Effector memory CD8-positive, alpha-beta T cell (primary cell): ENCODE measurements at places on chromosomes 3 and 15.
A peak's percentile ranks its signal among the peaks of the same experiment; 100 is the strongest.

DNA sequence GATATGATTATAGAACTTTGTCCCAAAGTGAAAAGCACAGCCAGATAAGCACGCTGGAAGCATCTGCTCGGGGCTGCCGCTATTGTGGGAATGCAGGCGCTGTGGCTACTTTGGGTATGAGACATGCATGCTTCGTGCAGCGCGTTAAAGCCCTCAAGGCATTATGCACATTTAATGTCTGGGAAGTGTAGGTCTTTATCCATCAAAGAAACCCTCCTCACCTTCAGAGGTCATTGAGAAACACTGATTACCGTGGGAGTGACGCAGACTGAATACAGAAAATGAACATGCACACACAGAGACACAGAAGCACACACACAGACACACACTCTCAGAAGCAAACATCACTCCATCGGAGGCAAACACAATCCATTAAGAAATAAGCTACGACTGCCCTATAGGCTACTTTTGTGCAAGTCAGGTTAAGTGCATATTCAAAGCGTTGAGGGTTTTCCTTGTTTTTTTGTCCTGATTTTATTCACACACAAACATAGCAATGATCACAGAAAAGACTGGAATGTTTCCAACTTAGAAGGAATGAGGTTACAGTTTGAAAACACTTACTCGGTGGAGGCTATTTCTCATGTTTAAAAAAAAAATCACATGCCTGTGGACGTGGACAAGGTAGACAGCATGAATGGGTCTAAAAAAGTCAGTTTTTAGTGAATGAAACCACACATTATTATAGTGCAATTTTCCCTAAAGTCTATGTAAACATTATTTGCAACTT is 68.5 kb downstream of the PLCH1 start:
- no peak for DNase-seq

DNA sequence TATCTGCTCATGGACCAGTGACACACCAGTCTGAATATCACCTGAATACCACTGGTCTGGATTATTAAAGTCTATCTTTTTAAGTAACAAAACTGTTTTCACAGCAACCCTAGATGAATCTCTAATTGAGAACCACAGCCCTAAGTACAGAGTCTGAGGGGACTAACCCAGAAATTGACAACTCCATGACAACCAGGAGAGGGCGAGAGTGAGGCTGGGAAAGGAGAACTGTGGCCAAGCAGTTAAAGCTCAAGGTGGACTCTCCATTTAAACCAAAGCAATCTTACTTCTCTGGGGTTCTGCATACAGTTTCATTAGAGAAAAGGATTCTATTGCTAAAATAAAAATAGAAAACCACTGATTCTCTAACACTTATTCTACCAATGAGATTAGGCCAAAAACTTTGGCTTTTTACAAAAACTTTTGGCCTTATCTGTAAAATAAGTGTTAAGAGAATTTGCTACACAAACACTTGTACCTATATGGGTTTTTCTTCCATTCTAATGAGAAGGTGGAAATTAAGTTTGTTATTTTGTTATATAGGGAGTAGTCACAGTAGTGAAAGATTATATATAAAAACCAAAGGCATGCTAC is 11.4 kb downstream of the NEK10 start:
- DNase-seq, result peak; percentile 63

DNA sequence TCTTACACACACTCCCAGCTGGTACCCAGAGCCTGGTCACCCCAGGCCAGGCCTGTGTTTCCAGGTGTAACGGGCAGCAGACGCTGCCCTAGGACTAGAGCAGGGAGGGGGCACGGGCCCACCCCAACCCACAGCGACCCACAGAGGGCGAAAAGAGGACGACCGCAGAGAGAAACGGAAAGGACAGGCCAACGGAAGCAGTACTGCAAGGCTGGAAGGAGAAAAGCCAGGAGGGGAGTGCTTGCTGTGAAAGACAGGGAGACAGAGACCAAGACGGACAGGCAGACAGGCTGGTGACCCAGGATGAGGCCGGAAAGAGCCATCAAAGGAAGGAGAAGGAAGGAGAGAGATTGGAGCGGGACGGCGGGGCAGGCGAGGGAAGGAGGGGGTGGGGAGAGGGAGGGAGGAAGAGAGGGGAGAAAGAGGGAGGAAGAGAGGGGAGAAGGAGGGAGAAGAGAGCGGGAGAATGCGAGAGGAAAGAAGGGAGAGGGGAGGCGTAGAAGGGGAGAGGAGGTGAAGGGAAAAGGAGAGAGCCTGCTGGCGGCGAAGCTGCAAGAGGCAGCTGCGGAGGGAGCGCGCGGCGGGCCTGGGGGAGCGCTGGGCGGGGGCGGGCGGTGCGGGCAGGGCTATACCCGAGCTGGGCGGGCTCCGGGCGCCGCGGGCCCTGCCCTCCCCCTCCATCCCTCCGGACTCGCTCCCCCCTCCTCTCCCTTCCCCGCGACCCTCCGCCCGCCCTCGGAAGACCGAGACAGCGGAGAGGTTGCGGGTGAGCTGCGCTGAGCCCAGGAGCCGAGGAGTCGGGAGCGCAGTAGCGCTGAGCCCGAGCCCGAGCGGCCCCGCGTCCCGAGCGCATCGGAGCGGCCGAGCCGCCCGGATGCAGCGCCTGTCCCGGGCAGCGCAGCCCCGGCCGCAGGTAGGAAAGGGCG is at the start of gene SLC6A1:
Gene SLC6A1, plus strand, starts transcription at position 732 of the 926 bp plus-strand sequence. CDS start 24,464 bp downstream, outside the sequence.
- DNase-seq, result no peak

- DNase-seq, result no peak
Observed at GRCh38 chr3:21274079-21274571, 476.9 kb downstream of the ZNF385D start.

DNA sequence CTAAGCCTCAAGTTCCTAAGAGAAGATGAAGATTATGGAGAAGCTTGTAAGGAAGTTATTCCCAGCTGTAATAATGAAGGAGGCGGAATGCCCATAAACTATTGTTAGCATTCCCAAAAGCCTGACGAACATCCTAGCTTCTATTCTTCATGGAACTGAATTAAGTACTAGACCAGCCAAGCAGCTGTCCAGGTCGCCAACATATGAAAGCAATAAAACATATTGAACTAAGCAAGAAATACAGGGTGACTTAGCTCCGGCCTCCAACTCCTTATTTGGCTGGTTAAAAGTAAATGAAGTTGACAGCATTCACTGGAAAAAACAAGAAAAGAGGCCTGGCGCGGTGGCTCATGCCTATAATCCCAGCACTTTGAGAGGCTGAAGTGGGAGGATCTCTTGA is 174.0 kb upstream of the TPM1 start:
- DNase-seq, result no peak

- no peak for DNase-seq
Observed at GRCh38 chr15:91291673-91292072, 191.6 kb downstream of the SV2B start.

DNA sequence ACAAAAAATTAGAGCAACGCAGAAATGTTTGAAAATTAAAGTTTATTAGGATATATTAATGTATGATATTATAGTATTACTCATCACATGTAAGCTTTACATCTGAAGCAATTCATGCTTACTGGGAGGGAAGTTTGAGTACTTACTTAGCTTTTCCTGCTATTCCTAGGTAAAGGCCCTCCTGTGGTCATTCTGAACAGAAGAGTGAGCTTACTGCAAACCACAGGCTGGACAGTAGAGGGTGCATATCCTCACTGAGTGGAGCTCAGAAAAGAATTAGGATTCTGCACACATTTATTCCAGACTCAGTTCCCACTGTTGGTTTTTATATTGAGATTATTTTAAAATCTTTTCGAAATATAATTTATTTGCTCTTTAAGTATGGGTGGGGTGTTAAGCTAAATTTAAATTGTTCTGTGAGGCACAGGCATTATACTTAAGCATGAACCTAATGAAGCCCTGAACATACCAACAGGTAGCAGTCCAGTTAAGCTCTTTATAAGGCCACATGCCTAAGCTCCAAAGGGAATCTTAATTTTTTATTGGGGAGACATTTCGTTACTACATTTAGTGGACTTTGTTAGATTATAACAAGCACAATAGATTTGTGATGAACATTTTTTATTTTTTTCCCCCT is 10.2 kb downstream of the MRPS22 start:
- DNase-seq, result no peak

- no peak for DNase-seq
Observed at GRCh38 chr3:39176025-39176714, 16.2 kb downstream of the XIRP1 start.

- DNase-seq, result no peak
Observed at GRCh38 chr3:164577667-164578210, 500.6 kb downstream of the SI start.

- no peak for DNase-seq
Observed at GRCh38 chr3:171835116-171835515, 8.0 kb upstream of the TMEM212 start.

DNA sequence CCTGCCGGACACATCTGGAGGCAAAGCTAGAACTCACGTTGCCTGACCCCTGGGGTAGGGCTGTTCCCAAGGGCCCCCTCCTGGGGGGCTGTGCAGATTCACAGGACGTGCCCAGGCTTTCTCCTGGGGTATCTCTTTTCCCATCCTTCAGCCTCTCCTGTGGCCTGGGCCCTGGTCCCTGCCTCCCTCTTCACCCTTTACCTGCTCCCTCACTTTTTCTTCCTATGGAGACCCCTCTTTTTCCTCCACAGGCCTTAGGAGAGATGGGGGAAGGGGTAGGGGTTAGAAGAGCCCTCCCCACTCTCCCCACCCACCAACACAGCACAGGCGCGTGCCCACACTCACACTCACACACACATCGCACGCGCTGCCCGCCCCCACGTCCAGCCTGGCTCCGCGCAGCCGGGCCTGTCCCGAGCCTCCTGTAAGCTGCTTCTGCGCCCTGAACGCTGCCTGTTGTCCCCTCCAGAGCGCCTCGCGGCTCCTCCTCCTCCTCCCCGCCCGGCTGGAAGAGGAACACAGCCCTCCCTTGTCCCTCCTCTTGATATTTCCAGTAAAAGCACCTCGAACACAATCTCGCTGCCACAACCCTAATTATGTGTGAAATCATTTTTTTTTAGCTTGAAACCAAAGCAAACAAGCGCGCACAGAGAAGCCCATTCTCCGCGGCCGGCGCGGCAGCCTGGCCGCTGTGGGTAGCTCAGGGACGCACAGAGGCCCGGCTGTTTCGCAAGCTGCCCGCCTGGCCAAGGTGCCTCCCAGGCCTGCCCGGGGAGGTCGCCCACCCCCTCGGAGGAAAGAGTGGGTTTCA is 33.9 kb upstream of the ACAN start:
- DNase-seq, result no peak
